Coronary artery (tissue), 2 donors: ENCODE measurements at places on chromosomes 3 and 15.

GRCh38 chr15:52334491-52335160 is 39.0 kb upstream of the MYO5C start:
- no peak for DNase-seq

GRCh38 chr3:150370999-150371398 is 37.1 kb upstream of the TSC22D2 start:
- no peak for DNase-seq

- DNase-seq: no peak
These were observed 65.6 kb upstream of the PLXNA1 start for GRCh38 chr3:126917232-126917804.

- DNase-seq: no peak
These were observed 85.1 kb downstream of the PDCD6IP start for GRCh38 chr3:33883538-33883950.

DNA sequence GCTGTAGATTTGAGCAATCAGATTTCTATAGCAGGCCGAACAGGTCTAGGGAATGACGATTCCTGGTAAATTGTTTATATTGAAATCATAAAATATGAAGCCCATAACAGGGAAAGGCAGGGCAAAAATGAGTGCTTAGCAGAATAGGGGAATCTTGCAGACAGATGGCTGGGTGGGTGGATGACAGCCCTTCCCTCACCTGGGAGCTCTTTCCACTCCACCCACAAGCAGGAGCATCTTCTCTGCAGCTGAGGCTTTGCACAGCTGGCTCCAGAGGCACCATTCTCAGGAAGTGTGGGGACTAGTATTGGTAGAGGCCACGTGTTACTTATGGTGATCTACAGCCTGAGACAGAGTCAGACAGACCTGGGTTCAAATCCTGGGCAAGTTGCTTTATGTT is 55.9 kb upstream of the SYN2 start:
- DNase-seq: no peak

DNA sequence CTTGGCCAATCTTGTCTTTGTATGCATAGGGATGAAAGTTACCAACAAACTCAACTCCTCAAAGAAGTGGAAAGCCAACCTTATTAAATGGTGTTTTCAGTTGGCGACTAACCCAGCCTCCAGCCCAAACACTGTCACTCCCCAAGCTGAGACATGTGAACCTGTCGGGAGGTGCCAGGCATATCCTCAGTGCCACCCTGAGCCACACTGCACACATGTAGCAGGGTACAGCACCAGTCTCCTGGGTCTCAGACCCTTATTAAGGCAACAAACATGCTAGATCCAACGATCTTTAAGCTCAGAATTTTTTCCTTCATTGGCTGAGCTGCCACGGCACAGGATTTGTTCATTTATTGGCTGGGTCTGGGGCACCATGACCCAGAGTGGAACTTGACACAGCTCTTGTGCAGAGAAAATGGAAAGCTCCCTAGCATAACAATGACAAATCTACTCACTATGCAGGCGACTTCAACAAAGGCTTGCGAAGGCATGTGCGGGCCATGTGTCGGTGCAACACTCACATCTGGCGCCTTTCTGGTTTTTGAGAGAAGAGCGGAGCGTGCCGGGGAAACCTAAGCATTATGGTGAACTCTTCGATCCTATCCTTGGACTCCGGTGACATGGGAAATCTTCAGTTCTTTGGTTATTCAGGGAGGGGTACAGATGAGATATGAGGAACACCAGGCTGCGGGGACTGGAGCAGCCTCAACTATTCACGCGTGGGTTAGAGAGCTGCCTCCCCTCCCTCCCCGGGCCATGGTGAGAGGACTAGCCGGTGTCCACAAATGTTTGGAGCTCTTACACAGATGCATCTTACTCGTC is 190.1 kb downstream of the FAM43A start:
- no peak for DNase-seq

DNA sequence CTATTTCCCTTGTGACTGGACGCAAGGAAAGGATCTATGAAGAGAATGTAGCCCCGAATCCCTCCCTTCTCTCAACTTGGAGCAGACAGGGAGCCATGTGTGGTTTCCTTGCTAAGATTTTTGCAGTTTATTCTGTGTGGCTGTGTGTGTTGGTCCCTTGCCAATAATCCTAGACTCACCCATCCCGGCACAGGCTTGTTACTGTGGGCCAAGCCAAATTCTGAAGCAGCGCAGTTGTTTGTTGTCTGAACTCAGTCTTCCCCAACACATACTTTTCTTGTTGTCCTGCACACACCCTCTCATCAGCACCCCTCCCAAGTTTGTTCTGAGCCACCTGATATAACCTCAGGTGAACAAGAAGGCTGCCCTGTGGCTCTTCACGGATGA is 193.3 kb upstream of the CTDSPL start:
- DNase-seq: no peak

DNA sequence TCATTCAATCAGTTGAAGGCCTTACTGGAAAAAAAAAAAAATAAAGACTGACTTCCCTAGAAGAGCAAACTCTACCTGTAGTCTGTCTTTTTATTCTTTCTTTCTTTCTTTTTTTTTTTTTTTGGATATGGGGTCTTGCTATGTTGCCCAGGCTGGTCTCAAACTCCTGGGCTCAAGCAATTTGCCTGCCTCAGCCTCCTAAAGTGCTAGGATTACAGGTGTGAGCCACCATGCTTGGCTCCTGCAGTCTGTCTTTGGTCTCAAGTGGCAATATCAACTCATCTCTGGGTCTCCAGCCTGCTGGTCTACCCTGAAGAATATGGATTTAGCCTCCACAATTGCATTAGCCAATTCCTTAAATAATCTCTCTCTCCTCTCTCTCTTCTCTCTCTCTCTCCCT is 167.7 kb upstream of the P2RY1 start:
- DNase-seq: no peak
